ENCODE measurements at places on chromosomes 5 and 9.

DNA sequence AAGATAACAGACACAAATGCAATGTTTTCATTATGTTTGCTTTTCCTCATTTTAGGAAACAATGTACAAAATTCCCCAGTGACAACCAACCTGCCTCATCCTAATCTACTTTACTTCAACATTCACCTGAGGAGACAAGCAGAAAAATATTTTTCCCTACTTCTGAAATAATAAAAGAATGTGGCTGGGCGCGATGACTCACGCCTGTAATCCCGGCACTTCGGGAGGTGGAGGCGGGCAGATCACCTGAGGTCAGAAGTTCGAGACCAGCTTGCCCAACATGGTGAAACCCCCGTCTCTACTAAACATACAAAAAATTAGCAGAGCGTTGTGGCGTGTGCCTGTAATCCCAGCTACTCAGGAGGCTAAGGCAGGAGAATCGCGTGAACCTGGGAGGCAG lies 36.9 kb downstream of the MYO10 start:
- no peak overlapping the region for H3K4me3 ChIP-seq
- DNase-seq, result no peak
- peaks cover 16% of the 10 kb centered on the region for H3K4me1 ChIP-seq
- H3K36me3 ChIP-seq, result no peaks in the 10 kb centered on the region
- no peaks in the 10 kb centered on the region for H3K27me3 ChIP-seq

DNA sequence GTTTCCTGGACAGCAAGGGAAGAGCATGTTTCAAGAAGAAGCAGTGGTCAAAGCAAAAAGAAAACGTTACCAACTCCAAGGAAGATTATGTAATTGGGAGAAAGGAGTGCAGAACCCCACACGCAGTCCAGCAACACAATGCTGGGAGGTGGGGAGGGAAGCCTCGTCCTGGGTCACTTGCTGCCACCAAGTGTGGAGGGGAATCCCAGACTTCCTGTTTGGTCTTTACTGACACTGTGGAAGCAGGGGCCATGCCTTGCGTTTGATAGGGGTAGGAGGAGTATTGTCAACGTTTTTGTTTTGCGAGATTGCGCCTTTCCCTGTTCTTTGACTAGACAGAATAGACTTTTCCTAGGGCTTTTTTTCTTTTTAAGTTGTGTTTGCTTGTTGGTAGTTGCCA lies 421.0 kb downstream of the KDM4C start:
- DNase-seq, result no peak
- H3K4me3 ChIP-seq, result no peak overlapping the region
- no peak overlapping the region for H3K27ac ChIP-seq
- H3K4me1 ChIP-seq, result no peaks in the 10 kb centered on the region
- no peaks in the 10 kb centered on the region for H3K36me3 ChIP-seq

DNA sequence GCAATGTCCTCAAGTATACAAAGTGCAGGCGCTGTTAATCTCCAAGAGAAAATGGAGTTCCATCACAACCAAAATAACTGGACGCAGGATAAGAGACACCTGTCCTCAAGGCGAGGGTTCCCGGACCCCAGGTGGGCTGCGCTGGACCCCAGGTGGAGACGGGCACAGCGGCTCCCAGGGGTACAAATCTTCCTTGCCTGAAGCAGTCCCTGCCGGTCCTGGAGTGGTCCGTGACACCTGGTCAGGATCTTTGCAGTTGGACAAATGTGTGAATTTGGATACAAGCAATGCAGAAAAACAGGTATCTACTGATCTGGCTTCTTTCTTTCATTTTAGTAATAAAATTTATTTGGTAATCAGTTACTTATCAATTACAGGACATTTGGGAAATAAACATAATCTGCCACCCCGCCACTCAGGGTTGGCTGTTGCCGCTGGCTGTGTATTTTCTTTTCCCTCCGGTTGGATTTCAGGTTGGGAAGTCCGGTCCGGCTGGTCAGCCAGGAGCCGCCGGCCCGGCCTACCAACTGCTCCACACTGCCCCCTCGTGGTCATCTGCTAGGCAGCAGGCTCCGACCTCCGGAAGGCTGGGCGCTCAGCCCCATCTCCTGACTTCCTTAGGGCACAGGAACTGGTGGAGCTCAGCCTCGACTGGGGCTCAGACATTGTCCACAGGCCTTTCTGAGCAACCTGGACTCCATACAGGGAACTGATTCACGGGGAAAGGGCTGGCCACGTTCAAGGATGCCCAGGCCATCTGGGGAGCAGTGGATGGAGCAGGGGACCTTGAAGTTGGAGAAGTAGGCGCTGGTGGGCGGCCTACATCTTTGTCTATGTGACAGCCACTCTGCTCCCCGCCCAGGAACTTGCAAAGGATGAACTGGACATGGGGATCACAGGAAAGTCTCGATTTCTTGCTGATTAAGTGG lies 43.4 kb downstream of the NXNL2 start:
- no peaks in the 10 kb centered on the region for H3K4me1 ChIP-seq
- H3K27me3 ChIP-seq, result no peaks in the 10 kb centered on the region
- peak; percentile 87 for DNase-seq
- H3K27ac ChIP-seq, result no peak overlapping the region
- no peak overlapping the region for H3K4me3 ChIP-seq

- no peaks in the 10 kb centered on the region for H3K4me1 ChIP-seq
- no peak overlapping the region for H3K27ac ChIP-seq
- no peak for DNase-seq
- no peak overlapping the region for H3K4me3 ChIP-seq
- H3K36me3 ChIP-seq, result no peaks in the 10 kb centered on the region
Measured at GRCh38 chr5:65855766-65856315, 70.5 kb upstream of the ERBIN start.

GRCh38 chr9:92404042-92404836 lies at the start of gene OGN:
Gene OGN, minus strand, starts transcription at chr9:92404578. Its CDS starts 1,171 bp downstream, at chr9:92403407.
- no peaks in the 10 kb centered on the region for H3K27me3 ChIP-seq
- H3K4me1 ChIP-seq, result peaks cover 5% of the 10 kb centered on the region
- DNase-seq, result no peak
- H3K4me3 ChIP-seq, result no peak within 1 kb of the TSS

- DNase-seq, result no peak
- H3K27me3 ChIP-seq, result no peaks in the 10 kb centered on the region
- H3K4me1 ChIP-seq, result no peaks in the 10 kb centered on the region
Measured at GRCh38 chr5:127011961-127012644, 18.3 kb downstream of the MARCHF3 start.

- no peaks in the 10 kb centered on the region for H3K36me3 ChIP-seq
- DNase-seq, result peak; percentile 87
- H3K27ac ChIP-seq, result no peak overlapping the region
Measured at GRCh38 chr9:126915281-126915816, 767 bp downstream of the RALGPS1 start.

GRCh38 chr9:72012646-72013045 lies 47.8 kb downstream of the C9orf57 start:
- H3K4me3 ChIP-seq, result no peak overlapping the region
- no peaks in the 10 kb centered on the region for H3K36me3 ChIP-seq
- DNase-seq, result no peak
- H3K27ac ChIP-seq, result no peak overlapping the region
- no peaks in the 10 kb centered on the region for H3K27me3 ChIP-seq

DNA sequence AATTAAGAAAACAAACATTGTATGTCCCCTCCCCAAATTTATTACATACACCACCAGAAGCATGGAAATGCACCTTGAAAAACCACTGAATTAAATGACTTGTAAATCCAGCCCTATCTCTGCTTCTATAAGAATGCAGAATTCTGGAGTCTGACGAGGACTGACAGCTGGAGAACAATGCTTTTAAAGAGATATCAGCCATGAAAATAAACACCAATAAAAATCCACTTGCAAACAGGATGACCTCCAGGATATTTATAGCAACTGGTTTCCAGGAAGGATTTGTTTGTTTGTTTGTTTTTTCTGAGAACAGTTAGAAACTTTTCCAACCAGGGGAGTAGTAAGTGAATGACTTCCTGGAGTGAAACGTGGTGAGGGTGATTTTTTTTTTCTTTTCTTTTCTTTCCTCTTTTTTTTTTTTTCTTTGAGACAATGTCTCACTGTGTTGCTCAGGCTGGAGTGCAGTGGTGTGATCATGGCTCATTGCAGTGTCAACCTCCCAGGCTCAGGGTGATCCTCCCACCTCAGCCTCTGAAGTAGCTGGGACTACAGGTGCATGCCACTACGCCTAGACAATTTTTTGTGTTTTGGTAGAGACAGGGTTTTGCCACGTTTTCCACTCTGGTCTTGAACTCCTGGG lies 38.7 kb upstream of the SLC36A1 start:
- H3K4me1 ChIP-seq, result no peaks in the 10 kb centered on the region
- H3K4me3 ChIP-seq, result no peak overlapping the region
- H3K27me3 ChIP-seq, result no peaks in the 10 kb centered on the region
- H3K36me3 ChIP-seq, result no peaks in the 10 kb centered on the region
- H3K27ac ChIP-seq, result no peak overlapping the region
